ENCODE measurements at places on chromosomes 1 and 21.

DNA sequence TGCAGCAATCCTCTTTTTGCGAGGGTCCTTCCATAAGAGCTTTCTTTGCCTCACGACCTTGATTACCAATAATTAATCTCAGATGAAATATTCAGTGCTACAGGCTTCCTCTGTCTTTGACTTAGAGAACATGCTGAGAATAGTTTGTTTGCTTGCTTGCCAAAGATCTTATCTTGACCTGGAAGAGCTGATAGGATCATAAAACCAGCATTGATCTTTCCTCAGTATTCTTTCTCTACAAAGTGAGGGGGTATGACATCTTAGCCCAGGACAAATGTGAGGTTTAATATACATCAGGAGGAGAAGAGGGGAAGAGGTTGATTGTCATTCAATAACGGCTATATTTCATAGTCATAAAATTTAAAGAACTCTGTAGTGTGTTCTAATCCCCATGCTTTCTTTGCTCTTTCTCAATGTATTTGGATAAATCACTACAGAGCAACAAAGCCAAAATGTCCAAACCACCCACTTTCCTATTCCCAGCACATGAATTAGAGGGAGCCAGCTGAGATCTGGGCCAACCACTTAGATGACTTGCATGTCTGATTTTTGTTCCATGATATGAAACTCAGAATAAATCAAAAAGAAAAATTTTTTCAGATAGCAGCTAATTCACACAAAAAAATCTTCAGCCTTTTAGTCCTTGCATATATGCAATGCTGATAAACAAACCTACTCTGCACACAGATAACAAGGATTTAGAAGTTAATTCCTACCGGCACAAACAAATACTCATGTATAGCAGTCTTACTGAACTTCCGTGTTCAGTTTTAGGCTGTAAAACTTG is 50.5 kb upstream of the IPO9 start:
- DNase-seq = no peak

DNA sequence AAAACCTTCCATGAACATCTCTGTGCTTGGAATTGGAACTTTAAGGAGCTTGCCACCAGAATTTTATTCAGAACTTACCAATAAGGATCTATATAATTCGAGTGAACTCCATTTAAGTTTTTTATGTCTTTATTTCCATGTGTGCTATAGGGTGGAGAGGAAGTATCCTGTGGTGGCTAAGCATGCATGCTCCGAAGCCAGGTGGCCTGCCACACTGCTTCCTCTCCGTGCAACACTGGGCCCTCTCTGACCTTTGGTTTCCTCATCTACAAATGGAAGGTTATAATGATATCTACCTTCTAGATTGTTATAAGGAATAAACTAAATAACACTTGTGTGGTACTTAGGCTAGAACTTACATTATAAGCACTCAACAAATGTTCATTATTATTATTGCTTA is 382.1 kb downstream of the PTPRC start:
- no peak for DNase-seq

- peak; percentile 90 for DNase-seq
Measured at GRCh38 chr1:96362623-96363022, 359.0 kb upstream of the PTBP2 start.

GRCh38 chr1:19903621-19904020 is 19.8 kb downstream of the PLA2G2E start:
- DNase-seq = no peak

DNA sequence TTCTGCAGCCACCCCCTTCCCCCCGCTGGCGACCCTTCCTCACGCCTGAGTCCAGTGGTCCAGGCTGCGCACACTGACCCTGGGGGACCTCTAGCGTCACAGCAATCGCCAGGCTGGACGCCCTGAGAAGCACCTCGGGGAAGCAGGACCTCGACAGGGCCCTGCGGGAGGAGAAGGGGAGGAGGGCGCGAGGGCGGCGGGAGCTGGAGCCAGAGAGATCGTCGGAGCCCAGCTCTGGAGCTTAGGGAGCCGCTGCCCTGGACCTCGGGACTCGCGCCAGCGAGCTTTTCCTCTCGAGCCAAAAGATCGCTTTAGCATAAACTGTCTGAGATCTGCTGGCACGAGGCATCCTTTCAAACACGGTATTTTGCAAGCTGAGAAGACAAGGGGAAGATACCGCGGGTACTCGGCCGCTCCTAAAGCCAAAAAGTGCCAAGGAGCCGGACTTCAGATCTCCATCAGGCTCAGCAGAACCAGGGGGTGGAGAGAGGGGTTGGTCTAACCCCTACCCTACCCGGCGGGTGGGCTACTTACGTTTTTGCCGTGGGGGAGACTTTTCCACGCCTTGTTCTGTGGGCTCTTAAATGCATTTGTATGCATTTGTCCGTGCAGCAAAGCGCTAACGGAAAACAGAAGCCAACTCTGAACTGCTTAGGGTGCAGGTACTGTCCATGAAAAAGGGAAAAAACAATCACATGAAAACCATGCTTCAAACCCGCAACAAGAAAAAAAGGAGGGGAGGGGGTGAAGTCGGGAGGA is 586 bp downstream of the COL24A1 start:
- DNase-seq = no peak

- DNase-seq = no peak
Measured at GRCh38 chr21:36507397-36508018, 27.6 kb upstream of the CLDN14 start.

- no peak for DNase-seq
Measured at GRCh38 chr1:84352298-84353106, 45.8 kb upstream of the DNASE2B start.

DNA sequence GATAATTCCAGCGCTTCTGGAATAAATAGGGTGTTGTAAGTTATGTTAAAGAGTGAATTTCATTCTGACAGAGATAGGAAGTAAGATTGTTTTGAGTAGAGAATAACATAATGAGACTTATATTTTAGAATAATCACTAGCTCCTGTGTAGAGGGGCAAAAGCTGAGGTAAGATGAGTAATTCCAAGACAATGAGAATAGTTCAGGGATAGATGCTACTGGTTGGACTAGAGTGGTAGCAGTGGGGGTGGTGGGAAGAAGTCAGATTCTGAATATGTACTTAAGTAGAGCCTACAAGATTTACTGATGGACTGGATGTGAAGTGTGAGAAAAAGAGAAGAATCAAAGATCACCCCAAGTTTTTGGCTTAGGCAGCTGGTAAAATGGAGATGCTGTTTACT is 23.3 kb upstream of the MOV10 start:
- DNase-seq = no peak
